ENCODE measurements at places on chromosomes 3 and 15. TPM values are rescaled to one million over a fixed set of nuclear protein-coding genes. Genes with fewer than 3 reads are reported as not detected.

The SLC2A2 gene
- not detected for total RNA-seq

- DNase-seq = no peak
Observed at GRCh38 chr3:54863366-54863765, 64.5 kb downstream of the LRTM1 start.

- peak; percentile 98 for DNase-seq
Observed at GRCh38 chr15:90165659-90166489, 35.3 kb upstream of the SEMA4B start.

GRCh38 chr3:62370112-62370857, 3.1 kb downstream of the FEZF2 start:
- DNase-seq = no peak
